ENCODE measurements at places on chromosomes 3 and 15.
A peak's percentile ranks its signal among the peaks of the same experiment; 100 is the strongest.

DNA sequence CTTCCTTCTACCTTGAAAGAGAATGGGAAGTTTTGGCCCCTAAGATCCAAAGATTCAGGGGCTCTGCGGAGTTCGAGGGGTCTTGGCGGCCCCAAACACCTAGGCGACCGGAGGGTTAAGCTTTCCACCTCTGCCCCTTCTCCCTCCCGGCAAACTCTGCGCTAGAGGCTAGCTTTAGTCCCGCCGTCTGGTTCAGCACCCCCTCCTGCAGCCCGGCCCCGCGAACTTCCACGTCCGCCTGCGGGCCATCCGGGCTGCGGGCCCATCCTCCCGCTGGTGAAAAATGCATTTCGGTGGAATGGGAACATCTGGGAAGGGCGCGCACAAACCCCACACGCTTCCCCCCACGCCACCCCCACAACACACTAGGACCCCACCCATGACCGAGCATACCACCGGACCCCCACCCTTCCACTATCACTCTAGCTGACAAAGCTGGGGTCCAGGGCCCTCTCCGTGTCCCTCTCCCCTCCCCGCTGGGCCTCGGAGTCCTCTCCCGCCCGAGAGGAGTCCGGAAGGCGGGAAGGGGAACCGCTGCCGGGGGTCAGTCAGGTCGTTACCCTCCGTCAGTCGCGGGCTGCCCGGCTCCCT lies 1.0 kb downstream of the SHOX2 start:
- no peaks in the 10 kb centered on the region for H3K36me3 ChIP-seq
- peak; percentile 29 for DNase-seq
- 0 out of 2 replicates have a peak, but pooled peaks cover 2% of the 10 kb centered on the region for H3K4me1 ChIP-seq
- peak overlapping the region; percentile 76 for H3K4me3 ChIP-seq
- no peaks in the 10 kb centered on the region for H3K27me3 ChIP-seq
- H3K27ac ChIP-seq, result no peak overlapping the region

- no peak overlapping the region for H3K4me3 ChIP-seq
- H3K27me3 ChIP-seq, result no peaks in the 10 kb centered on the region
- no peak overlapping the region for H3K27ac ChIP-seq
- DNase-seq, result peak; percentile 74
- H3K36me3 ChIP-seq, result no peaks in the 10 kb centered on the region
- no peaks in the 10 kb centered on the region for H3K4me1 ChIP-seq
These were observed 21.7 kb upstream of the GMNC start for GRCh38 chr3:190883973-190884832.

- no peaks in the 10 kb centered on the region for H3K36me3 ChIP-seq
- no peak overlapping the region for H3K4me3 ChIP-seq
- peak; percentile 25 for DNase-seq
- H3K27ac ChIP-seq, result no peak overlapping the region
- H3K4me1 ChIP-seq, result no peaks in the 10 kb centered on the region
These were observed 103.6 kb downstream of the APBA2 start for GRCh38 chr15:28989239-28989830.

GRCh38 chr15:37537802-37538201 lies 396.6 kb upstream of the TMCO5A start:
- H3K4me1 ChIP-seq, result no peaks in the 10 kb centered on the region
- no peaks in the 10 kb centered on the region for H3K27me3 ChIP-seq
- DNase-seq, result no peak
- H3K36me3 ChIP-seq, result no peaks in the 10 kb centered on the region
- no peak overlapping the region for H3K27ac ChIP-seq
- H3K4me3 ChIP-seq, result no peak overlapping the region

DNA sequence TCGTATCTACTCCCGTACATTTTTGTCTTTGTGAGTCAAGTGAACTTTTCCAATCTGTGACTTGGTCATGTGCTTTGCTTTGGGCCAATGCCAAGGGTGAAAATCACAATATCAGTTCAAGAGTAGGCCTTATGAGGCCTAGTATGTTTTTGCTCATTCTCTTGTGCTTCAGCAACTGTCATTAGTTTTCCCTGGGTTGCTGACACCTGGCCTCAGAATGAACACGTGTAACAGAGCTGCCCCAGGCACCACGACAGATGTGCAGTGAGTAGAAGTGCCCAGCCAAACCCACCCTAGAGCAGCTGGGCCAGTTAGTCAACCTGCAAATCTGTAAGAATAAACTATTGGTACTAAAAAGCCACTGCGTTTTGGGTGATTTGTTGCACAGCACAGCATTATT lies 460.3 kb upstream of the WNT5A start:
- DNase-seq, result peak; percentile 80
- H3K4me1 ChIP-seq, result peaks cover 31% of the 10 kb centered on the region
- no peaks in the 10 kb centered on the region for H3K27me3 ChIP-seq

All from SJCRH30 (cell line).